T-helper 22 cell (primary cell): ENCODE measurements at places on chromosomes 6 and 20.

DNA sequence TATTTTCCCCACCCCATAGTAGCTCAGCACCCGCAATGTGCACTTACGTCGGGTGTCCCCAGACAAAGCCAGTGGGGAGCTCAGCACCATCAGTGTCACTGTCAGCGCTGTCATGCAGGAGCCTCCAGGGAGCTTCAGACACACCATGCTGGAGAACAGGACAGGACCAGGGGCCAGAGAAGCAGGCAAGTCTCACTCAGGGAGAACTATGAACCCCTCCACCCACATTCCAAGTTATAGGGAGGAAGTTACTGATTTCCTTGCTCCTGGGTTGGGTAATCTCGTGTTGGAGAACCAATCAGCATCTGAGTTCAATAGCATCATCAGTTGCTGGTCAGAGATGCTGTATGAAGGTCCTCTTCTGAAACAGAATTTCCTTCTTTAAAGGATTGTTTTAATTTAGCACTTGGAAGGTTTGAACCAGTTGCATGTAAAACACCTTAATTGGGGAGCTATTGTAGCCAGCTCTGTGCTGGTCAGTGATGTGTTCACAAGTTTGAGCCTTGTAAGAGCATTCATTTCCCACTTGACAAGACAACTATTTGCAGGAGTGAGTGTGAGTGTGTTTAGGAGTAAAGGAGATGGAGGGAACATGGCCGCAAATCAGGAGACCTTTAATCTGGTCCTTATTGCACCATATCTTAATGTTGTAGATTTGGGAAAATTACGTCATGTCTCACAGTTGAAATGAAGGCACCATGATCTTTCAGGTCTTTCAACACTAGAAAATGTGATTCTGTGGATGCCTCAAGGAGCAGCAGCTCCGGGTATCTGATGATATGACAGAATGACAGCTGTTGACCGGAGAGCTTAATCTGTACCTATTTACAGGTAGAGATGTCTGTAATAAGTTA lies at the start of gene HLA-DRB1:
Gene HLA-DRB1, minus strand, starts transcription at position 253 of the 854 bp plus-strand sequence. Its CDS starts 106 bp downstream, at position 147.
- no peak for DNase-seq

- no peak for DNase-seq
Observed at GRCh38 chr20:36079486-36079885, 75.1 kb upstream of the EPB41L1 start.

GRCh38 chr6:46734867-46735719 lies at the start of gene PLA2G7:
PLA2G7 (minus strand) TSS chr6:46735375; CDS start chr6:46722891, 12,484 bp downstream.
- no peak for DNase-seq

GRCh38 chr6:17456711-17457110 lies 63.3 kb downstream of the CAP2 start:
- DNase-seq, result no peak

- no peak for DNase-seq
Observed at GRCh38 chr6:161452241-161452640, 178.4 kb upstream of the AGPAT4 start.

- no peak for DNase-seq
Observed at GRCh38 chr6:132479131-132479530, 33.8 kb downstream of the STX7 start.

DNA sequence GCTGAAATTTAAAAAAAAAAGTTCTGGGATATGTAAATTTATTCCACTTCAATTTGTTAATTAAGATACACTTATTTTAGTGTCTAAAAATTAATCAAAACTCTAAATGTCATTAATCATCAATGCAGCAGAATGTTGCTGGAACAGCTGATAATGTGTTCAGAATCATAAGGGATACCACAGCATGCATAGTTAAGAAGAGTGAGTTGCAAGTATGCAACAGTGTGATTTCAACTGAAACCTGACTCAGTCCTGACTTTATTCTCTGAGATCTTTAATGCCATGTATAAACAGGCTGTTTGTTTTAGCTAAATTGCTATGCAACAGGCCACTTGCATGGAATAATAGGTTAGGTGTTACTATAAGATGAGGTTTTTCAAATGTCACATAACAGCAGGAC lies 1.4 kb downstream of the GRIK2 start:
- DNase-seq, result no peak

DNA sequence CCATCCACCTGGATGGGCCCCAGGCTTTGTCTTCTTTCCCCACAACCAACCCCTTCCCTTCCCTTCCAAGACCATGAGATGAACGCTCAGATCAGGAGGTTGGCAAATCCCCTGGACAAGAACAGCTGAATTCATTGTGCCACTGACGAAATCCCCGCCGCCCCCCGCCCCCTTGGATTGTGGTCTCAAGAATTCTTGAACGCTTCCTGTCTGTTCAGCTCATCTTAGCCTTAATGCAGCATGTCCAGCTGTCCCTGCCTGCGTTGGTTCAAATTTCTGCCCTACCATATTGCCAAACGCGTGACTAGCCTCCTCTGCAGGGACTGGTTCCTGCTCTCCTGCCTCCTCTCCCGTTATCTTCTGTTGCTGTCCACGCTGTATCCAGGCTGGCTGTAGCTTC lies 133.2 kb downstream of the CDH4 start:
- no peak for DNase-seq

DNA sequence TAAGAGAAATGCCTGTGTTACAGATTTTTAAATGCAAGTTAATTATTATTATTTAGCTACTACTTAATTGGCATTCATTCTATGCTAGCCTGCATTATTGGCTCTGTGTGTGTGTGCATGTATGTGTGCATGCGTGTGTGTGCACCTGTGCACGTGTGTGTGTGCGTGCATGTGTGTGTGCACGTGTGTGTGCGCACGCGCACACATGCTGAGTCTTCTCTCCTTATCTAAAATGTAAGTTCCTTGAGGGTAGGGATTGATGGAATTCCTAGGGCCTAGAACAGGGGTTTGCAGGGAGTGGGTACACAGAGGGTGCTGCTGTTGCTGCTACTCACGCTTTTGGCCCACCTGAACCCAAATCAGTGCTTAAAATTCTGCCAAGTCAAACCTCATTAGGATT lies 43.8 kb upstream of the NEDD9 start:
- no peak for DNase-seq

- DNase-seq, result no peak
Observed at GRCh38 chr20:17505636-17506517, 25.3 kb downstream of the BFSP1 start.

DNA sequence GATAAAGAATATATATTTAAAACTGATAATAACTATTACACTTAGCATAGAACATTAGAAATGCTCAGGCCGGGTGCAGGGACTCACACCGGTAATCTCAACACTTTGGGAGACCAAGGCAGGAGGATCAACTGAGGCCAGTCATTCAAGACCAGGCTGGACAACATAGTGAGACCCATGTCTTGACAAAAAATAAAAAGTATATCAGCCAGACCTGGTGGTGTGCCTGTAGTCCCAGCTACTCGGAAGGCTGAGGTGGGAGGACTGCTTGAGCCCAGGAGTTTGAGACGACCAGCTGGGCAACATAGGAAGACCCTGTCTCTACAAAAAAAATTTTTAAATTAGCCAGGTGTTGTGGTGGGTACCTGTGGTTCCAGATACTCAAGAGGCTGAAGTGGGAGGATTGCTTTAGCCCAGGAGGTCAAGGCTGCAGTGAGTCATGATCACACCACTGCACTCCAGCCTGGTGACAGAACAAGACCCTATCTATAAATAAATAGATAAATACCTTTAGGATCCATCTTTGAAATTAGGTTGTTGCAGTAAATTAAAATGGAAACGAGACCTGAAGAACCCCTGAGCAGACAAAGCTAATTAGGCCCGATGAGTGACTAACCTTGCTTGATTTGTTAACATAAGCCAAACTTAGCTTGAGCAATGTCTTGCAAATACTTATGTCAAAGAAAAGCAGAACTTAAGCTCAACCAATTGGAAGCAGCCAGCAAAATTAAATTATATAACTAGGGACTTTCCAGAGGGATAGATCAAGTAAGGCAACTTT lies 75.8 kb upstream of the E2F3 start:
- DNase-seq, result no peak

- no peak for DNase-seq
Observed at GRCh38 chr6:126033696-126034095, 47.4 kb downstream of the TRMT11 start.

GRCh38 chr6:157763129-157763903 lies 59.7 kb upstream of the SNX9 start:
- DNase-seq, result peak; percentile 18

- DNase-seq, result no peak
Observed at GRCh38 chr6:111683749-111684267, 78.1 kb upstream of the TRAF3IP2 start.

DNA sequence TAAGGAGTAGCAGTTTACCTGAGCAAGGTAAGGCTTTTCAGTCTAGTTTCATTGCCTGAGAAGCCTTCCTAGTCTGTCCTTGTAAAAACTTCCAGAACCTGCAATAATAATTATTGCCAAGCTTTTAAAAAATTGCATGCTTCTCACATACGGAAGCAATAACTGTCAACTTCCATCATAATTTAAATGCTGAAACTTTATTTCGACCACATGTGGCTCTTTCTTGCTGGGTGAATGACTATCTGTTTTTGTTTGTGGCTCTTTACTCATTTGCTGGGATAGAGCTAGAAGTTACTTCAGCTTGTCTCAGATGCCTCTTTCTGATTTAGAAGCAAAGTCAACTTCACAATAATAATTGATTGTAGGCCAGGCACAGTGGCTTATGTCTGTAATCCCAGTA lies 95.9 kb upstream of the COL21A1 start:
- DNase-seq, result no peak

DNA sequence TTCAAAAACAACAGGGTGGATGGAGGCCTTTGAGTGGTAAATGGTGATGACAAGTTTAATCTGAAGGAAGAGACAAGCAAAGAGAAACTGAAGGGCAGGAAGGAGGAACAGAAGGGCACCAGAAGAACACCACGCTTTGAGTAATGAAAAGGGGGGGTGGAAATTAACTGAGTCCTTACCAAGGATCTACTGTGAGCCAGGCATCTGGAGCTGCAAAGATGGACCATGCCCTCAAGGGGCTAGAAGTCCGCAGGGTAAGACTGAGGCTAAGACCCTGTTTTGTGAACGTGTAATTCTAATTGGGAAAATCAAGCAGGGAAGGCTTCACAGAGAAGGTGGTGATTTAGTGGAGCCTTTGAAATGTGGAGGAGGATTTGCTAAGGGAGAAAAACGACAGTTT lies 1.6 kb downstream of the NDRG3 start:
- no peak for DNase-seq

DNA sequence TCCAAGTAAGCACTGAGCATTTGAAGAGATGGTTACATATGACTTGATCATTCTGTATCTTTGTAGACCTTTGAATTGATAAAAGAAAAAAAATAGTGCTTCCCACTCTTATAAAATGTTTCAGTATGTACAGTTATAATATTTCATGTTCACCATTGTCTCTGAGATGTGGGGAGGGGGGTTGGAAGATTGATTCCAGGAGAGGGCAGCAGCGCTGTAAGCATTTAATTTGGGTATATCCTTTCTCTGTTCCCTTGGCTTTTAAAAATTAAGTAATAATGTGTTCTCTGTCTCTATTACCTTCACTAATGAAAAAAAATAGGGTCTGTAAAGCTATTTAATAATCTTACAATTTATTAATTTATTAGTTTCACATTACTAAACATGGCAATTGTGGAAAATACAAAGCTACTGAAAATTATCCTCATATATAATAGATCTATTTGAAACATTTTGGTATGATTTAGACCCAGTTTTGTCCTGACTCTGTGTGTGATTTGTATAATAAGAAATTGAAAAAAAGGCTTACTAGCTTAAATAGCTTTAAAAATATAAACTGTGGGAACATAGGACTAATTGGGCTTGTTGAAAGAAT lies 341.2 kb downstream of the CDKAL1 start:
- DNase-seq, result no peak

DNA sequence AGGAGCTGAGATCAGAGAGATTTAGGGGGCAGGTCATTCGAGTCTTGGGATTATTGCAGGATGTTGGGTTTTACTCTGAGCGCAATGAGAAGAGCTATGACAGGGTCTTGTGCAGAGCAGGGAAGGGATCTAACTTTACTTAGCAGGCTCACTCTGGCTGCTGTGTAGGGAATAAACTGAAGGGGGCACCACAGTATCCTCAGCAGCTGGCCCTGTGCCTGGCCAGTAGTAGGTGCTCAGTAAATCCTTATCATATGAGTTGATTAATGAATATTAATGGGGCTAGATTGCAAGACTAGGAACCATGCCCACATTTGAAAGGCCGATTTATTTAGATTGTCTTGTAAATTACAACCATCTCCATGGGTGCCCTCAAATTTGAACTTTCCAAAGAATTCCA lies 4.6 kb upstream of the MDGA1 start:
- no peak for DNase-seq

DNA sequence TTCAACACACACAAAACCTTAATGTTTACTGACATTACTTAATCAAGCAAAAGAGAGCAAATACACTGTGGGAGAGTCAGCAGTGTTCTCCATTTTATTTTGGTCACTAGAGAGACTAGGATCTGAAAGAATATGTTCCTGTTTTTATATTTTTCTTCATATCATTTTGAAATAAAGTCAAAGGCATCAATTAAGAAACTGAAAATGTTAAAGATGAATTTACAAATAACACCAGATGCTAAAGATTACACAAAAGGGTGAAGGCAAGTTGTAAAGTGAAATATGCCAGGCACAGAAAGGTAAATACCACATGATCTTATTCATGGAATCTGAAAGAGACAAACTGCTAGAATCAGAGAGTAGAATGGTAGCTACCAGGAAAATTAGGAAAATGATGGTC lies 60.3 kb upstream of the FABP7 start:
- no peak for DNase-seq

DNA sequence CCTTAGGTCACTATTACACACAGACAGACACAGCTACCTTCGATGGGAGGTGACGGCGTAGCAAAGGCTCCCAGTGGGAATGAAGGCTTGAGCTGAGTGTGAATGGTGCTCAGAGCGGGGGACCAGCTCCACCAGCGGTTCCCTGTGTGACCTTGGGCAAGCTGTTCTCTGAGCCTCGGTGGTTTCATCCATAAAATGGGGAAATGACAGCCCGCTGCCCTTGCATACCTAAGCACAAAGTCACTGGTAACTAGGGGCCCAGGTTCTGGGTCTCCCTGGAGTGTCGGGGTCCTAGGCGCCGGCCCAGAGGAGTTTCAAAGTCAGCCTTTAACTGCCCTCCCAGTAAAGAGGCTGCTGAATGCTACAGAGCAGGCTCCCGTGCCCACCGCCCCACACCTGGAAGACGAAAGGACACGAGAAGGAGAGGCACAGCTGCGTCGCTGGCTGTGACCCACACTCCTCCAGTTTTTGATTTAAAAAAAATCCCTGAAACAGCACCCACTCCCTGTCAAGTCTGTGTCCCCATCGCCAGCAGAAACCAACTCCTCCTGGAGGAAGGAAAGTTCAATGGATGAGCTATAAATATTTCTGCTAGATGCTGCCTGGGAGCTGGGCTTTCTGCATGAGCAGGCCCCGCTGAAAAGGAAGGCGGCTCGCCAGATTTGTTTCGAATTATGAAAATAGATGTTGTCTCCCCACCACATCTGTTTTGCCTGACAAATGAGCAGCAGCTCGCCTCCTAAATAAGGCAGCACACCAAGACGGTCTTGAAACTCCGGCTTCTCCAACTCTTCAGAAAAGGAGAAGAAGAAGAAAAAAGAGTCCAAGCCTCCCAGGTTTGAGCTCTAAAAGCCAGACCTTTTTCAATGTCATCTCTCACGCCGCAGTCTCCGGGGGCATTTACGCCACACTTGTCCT lies 27.4 kb downstream of the PMEPA1 start:
- DNase-seq, result no peak
